B cell (primary cell): ENCODE measurements at places on chromosomes 3 and 15. TPM values are rescaled to one million over a fixed set of nuclear protein-coding genes. Genes with fewer than 3 reads are reported as not detected.

GRCh38 chr3:78260388-78260787 is 1220.5 kb downstream of the ROBO2 start:
- no peak for DNase-seq

- no peak for DNase-seq
Observed at GRCh38 chr15:77421370-77421700, 647 bp downstream of the HMG20A start.

GRCh38 chr3:12427551-12427950 is 56.7 kb upstream of the TSEN2 start:
- no peak for DNase-seq

DNA sequence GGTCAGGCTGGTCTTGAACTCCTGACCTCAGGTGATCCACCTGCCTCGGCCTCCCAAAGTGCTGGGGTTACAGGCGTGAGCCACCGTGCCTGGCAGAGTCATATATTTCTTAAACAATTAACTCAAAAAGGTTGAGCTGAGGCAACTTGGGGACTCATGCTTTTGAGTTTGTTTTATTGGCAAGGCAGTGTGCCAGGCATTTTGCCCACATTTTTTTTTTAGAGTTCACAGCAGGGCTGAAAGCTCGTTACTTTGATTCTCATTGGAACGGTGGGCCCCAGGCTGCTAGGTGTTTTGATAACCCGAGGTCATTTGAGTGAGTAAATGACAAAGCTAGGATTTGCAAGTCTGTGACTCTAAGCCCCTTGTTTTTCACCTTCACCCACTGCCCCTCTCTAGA is 76.2 kb downstream of the CCK start:
- no peak for DNase-seq

GRCh38 chr3:1439395-1439794 is 346.6 kb downstream of the CNTN6 start:
- no peak for DNase-seq

DNA sequence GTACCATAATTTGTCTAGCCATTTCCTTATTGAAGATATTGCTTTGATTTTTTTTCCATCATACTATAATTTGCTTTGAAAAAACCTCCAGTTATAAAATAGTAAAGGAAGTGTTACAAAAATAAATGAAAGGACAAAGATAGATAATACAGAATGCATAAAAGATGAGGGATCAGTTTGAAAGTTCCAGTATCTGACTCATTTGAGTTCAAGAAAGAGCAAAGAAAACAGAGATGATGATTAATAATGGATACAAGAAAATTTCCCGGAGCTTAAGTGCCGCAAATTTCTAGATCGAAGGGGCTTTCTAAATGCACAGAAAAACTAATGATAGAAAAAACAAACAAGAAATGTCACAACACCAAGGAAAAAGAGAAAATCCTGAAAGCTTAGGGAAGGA is 4.3 kb downstream of the WDR48 start:
- no peak for DNase-seq

DNA sequence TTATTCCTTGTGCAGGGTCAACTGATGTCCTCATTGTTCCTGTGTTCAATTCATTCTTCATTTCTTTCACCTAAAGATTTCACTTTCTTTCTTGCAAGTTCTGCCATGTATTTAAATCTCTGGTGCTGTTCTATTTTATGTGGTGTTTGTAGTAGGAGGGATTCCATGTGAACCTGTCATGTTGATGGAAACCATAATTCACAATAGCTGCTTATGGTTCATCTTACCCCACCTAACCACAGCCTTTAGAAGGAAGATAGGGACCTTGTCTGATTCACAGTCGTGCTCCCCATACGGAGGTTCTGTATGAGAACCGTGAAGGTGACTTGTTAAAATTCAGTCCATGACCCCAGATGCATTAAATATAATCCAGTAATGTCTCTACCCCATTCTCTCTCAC is 21.9 kb downstream of the SLCO2A1 start:
- DNase-seq = no peak

DNA sequence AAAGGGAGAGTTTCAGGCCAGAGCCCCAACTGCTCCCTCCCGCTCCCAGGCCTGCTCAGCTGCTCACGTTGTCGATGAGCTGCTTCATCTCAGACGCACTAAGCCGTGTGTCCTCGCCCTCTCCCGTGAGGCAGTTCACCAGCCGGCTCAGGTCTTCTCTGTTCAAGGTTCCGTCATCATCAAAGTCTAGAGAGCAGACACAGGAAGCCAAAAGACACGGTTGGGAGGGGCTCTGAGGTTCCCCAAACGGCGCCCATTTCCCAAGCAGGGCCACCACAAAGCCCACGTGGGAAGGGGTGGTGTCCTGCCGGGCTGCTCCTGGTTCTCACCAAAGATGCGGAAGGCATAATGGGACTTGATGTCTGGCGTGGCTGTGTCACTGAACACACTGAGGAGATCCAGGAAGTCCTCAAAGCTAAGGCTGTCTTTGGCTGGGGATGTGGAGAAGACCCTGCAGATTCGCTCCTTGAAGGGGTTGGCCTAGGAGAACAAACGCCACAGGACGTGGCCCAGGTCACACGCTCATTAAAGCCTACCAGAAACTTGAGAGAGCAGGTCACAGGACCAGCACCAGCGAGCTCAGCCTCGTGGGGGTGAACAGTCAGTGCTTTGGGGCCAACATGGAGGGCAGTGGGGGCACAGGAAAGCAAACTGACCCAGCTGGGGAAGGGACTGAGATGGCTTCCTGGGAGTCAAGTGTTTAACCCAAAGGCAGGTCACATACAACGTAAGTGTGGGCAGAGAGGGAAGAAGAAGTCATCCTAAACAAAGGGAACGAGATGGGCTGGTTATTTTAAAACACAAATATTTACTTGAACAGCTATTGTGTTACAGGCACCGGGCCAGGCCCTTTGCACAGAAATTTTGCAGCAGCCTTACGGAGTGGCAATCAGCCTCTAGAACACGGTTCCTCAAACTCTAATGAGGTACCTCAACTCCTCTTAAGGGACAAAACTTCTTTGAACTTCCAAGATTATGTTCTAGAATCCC is 2.4 kb downstream of the CIB1 start:
- peak; percentile 91 for DNase-seq

DNA sequence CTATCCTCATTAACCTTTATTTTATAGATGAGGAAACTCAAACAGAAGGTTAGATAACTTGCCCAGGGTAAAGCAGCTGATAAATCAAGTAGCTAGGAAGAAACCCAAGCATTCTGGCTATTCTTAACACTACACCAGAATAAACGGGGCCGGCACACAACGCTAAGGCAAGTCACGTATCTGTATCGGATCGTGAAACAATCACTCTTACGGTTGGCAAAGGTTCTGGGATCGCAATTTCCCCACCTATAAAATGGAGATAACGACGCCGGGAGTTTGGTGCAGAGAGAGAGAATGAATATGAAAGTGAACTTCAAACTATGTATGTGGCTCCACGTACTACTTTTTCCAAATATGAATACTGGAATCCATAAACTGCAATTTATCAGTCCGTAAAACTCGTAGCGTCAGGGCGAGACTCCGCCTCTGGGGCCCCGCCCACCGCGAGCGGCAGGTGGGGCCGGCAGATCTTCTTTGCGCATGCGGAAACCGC is 252 bp upstream of the ARMC8 start:
- peak; percentile 94 for DNase-seq

GRCh38 chr3:101453961-101454360 is 59.1 kb downstream of the SENP7 start:
- no peak for DNase-seq

GRCh38 chr15:60070838-60071493 is 66.9 kb downstream of the FOXB1 start:
- DNase-seq = no peak

DNA sequence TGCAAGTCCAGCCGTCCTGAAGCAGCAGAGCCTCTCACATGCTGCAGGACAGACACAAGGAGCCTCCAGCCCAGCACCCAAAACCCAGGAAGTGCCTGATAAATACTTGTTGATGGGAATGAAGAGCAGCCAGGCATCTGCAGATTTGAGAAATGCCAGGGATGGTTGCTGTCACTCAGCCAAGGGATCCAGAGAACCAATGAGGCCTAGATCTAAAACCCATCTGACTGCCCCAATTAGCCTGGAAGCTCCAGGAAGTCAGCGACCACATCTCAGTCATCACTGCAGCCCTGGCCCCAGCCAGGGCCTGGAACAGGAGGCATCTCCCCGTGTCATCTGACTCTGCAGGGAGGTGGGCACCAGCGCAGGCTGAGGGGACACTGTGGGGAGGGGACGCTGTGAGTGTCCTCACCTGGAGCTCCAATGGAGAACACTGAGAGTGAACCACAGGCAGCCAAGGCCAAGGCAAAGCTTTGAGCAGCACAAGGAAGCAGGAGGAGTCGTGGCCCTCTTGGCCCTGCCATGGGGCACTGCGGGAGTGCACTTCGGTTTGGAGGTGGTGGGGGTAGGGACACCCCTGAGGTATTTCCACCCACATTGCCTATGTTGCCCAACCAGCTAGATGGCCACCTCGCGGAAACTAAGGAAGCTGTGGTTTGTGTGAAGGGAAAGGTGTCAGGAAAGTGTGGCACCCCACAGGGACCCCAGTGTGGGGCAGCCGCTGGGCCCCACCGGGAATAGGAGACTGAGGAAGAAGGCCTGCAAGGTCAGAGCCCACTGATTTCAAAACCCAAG is 229.5 kb downstream of the VPS13C start:
- no peak for DNase-seq

DNA sequence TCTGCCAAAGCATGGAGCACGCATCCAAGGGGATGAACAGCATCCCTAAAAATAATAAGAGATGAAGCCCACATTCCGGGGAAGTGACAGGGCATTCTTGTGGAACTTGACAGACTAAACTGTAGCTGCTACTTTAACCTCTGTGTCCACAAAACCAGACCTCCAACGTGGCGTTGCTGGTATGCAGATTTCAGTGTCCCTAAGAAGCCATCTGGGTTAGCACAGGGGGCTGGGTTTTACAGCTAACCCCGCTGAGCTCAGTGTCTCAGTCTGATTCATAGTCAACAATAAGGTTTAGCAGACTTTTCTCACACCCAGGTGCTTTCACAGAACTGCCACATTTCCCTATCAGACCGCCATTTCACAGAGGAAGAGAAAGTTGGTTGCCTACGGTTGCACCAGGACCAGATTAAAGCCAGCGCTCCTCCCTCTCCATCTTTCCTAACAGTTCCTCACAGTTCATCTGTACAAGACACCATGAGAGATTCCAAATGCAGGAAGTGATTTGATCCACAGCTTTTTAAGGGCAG is 61.6 kb upstream of the CTDSPL start:
- no peak for DNase-seq

- DNase-seq = no peak
Observed at GRCh38 chr3:56771376-56771775, 30.4 kb downstream of the ARHGEF3 start.

GRCh38 chr15:40338921-40339620 is 1.7 kb downstream of the CCDC9B start:
- DNase-seq = no peak

DNA sequence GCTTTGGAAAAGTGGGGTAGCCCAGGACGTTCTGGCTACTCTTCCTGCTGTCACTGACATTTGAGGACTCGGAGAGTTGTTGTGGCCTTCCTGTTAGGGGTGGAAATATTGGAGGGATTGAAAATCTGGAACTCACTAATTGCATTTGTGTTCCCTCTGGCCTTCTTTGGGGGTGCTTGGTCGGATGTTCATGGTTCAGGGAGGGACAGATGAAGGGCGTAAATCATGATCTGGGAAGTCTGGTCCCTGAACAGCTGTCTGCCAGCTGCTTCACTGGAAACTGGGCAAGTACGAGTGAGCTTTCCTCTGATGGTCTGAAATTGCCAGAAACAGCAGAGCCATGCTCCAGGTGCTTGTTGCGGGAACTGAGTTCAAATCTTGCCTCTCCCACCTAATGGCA is 327.8 kb upstream of the C2CD4B start:
- no peak for DNase-seq

- no peak for DNase-seq
Observed at GRCh38 chr3:36777424-36778218, 13.3 kb upstream of the DCLK3 start.

DNA sequence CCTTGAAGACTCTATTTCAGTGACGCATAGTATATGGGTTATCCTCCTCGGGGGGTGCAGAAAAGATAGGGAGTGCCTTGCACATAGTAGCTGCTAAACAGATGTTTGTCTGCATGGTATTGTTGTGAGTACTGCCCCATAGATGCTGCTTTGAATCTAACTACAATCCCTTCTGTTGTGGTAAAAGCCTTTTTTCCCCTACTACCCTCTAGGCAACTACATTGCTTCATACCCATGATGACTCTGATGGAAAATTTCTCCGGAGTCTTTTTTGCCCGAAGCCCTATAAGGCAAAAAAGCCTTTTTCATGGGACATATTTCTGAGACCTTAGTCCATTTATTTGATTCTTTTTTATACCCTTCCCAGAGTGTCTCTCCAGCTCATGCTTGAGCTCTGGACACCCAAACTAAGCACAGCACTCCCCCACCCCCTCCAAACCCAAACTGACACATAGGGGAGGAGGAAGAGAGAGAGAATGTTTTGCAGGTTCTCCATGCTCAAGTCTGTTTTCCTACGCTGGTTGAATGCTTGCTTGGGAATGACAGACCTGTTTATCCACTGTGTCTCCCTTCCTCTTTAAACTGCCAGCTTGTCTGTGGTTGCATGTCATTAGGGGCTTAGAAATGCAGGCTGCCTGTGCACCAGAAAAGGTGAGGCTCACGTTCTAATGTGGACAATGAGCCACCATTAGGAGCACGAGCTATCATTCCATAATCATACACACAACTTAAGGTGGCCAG is 52.9 kb downstream of the LRTM1 start:
- no peak for DNase-seq

DNA sequence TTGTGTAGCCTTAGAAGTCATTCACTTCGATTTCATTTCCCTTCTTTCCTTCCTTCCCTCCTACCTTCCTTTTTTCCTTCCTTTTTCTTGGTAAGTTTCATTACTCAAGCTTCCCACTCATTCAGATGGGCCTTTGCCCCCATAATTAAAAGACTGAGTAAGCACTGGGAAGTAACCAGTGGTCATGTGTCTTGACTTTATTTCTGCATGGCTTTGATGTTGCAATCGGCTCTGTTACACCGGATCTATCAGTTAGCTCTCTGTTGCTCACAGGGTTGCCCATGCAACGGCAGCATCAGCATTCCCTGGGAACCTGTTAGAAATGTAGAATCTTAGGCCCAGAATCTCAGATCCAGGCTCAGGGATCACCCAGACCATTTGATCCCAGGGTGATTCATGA is 25.6 kb upstream of the LARS2 start:
- DNase-seq = no peak

The DNAH1 gene
- total RNA-seq = 47.2 and 47.6 TPM in 2 replicates

The GOLGA8Q gene
- total RNA-seq = 2.3 and 2.5 TPM in 2 replicates

The GOLGA8G gene
- total RNA-seq = not detected in 2 replicates

The SORD gene
- 24.3 and 25.8 TPM in 2 replicates for total RNA-seq

The GOLGA6B gene
- not detected in 2 replicates for total RNA-seq

The TATDN2 gene
- total RNA-seq = 62.7 and 62.9 TPM in 2 replicates

The MRAS gene
- 0.22 and 0.27 TPM in 2 replicates for total RNA-seq

The MKRN3 gene
- 0.66 and 0.76 TPM in 2 replicates for total RNA-seq

The TRIM69 gene
- total RNA-seq = 28.6 and 30.8 TPM in 2 replicates

The TLR9 gene
- total RNA-seq = 16.0 and 21.0 TPM in 2 replicates

The ZNF860 gene
- total RNA-seq = 41.4 and 45.9 TPM in 2 replicates

The FOXB1 gene
- not detected in 2 replicates for total RNA-seq

The DYNLT2B gene
- total RNA-seq = 5.6 and 6.5 TPM in 2 replicates

The SI gene
- total RNA-seq = not detected in 2 replicates

The CHRFAM7A gene
- total RNA-seq = 1.1 and 1.2 TPM in 2 replicates

The ISL2 gene
- 0.22 and 0.59 TPM in 2 replicates for total RNA-seq

The GRIP2 gene
- total RNA-seq = not detected in 2 replicates

The BCL6 gene
- total RNA-seq = 48.2 and 55.5 TPM in 2 replicates

The PLS1 gene
- total RNA-seq = 0.73 and 0.74 TPM in 2 replicates
